ENCODE measurements at places on chromosomes 13 and 19.
A peak's percentile ranks its signal among the peaks of the same experiment; 100 is the strongest.

DNA sequence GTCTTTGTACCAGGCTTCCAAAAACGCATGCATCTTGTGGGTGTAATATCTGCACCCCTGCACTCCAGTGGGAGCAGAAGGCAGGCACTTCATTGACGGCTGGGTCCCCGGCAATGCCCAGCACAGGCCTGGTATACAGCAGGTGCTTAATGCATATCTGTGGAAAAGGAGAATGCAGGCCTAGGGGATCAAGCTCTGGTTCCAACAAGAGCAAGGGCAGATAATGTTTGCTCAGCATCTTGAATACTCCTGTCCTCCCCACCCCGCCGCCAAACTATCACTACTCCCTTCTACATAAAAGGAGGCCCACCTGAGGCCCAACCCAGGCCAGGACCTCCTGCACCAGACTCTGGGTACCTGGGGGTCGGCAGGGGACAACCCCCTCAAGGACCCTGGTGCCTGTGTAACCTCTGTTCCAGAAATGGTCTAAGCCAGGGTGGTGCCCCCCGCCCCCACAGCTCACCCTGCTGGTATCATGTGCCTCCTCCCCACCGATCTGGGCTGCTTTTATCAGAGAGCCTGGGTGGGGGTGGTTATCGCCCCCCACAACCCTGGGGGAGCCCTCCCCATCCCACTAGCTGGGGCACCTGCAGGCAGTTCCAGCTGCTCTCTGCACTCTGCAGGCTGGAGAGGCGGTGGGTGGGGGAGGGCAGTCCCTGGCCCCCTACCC, 4.8 kb downstream of the KLF16 start:
- no peak for DNase-seq

- DNase-seq: peak; percentile 38
Observed at GRCh38 chr13:42707048-42707447, 74.3 kb upstream of the FAM216B start.

DNA sequence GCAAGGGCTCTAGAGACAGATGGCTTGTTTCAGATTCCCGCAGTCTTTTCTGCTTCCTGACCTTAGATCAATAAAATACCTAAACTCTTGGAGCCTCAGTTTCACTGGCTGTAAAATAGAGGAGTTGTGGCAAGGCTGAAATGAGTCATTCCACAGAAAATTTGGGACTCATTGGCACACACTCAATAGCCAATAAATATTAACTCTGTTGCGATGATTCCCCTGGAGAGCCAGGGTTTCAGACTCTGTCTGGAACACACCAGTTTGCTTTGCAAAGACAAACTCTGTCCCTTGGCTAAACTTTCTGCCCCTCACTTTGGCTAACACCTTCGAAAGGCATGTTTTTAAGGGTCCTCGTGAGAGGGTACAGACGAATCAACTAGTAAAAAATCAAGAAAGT, 18.1 kb upstream of the UBE2L5 start:
- DNase-seq: no peak

DNA sequence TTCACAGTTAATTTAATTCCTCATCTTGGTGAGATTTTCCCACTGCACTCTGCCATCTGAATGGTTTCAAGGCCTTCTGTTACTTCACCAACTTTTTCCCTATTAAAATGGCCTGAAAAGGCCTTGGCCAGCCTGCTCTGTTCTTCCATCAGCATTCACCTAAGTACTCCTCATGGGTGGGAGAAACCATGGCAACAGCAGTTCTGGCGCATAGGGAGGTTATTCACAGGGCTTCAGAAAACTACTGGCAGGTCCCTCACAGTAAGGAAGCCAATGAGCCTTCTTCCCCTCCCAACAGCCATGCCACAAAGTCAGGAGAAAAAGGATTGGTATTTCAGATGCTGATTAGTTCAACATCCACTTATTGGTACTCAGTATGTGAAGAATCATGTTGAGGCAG, 17.2 kb upstream of the GJB2 start:
- DNase-seq: no peak

DNA sequence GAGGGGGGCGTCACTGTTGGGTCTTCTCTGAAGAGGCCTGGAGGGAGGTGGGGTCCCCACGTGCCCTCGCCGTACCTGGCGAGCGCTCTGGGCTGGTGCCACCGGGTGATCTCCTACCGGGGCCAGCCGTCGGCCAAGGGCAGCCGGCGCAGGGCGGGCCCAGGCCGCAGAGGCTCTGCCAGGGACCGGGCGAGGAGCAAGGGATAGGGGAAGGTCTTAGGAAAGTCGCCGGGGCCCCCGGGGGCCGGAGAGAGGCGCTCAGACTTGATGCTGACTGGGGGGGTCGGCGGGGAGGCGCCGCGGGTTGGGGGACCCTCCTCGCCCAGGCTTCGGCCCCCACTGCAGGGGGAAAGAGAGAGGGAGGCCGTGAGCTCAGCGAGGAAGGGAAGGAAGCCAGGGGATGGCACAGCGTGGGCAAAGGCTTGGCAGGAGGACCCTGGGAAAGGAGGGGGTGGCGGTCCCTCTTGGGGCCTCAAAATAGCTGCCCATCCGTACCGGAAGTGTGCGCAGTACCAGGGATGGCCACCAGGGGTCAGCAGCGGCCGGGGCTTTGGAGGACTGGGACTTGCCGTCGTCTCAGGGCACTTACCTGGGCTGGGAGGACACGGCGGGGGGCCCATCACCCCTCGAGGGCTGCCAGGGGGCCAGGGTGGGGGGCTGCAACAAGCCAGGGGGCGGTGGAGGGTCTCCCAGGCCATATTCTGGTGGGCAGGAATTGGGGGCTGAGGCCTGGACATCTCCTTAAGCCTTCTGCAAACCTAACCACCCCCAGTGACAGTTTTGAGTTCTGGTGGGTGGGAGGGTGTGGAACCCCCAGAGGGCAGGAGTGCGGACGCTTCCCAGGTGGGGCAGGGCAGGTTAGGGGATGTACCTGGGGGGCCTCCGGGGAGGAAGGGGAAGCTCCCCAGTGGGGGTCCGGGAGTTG, 7.7 kb upstream of the TMEM161A start:
- DNase-seq: peak; percentile 41

DNA sequence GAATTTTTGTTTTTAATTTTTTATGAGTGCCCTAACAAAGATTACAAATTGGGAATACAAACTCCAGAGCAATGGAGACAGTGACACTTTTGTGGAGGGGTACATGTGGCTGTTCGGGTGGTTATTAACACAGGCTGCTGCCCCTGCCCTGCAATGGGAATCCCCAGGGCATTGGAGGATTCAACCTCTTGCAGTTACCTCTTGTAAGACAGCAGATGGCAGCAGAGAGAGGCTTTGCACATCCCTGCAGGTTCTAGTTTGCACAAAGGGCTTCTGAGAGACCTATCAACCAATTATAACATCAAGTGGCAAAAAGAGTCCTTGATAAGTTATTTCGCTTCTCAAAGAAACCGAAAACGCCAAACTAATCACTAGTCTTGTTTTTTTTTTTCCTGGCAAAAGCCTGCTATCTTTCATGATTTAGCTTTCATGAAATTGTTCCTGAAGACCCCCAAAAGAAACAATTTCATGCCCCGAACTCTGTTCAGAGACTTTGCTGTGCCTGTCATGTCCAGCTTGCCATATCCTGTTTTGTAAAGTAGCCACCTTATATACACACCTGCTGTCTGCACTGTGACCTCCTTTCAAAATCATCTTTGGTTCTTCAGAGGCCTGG, 10.4 kb downstream of the GJB2 start:
- peak; percentile 59 for DNase-seq

- DNase-seq: no peak
Observed at GRCh38 chr13:73173279-73173811, 114.5 kb downstream of the KLF5 start.

DNA sequence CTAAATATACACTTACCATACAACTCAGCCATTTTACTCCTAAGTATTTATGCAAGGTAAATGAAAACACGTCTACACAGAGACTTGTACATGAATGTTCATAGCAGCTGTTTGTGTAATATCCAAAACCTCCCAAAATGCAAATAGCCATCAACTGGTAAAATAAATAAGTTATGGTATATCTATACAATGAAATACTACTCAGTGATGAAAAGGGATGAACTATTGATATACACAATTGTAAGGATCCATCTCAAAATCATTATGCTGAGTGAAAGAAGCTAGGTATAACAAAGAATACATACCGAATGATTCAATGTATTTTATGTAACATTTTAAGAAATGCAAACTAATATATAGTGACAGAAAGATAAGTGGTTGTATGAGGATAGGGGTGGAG, 149.8 kb upstream of the TNFSF11 start:
- DNase-seq: no peak

GRCh38 chr13:27496536-27497273, 46.3 kb upstream of the MTIF3 start:
- no peak for DNase-seq

DNA sequence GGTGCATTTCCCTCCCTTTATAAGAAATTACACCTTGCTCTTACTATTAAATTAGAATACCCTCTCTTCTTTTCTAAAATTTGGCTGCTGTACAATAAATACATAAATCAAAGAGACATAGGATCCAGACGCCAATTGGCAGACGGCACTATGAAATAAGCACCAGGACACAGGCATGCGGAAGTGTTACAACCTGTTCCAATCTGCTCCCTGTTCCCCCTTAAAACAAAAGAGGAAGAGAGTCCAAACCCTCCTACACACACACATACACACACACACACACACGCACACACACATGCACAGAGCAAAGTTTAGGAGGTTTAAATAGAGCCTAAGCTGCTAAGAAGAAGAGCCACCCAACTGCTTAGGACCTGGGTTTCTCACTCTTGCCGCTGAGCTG, 75.6 kb upstream of the ZNF507 start:
- no peak for DNase-seq

DNA sequence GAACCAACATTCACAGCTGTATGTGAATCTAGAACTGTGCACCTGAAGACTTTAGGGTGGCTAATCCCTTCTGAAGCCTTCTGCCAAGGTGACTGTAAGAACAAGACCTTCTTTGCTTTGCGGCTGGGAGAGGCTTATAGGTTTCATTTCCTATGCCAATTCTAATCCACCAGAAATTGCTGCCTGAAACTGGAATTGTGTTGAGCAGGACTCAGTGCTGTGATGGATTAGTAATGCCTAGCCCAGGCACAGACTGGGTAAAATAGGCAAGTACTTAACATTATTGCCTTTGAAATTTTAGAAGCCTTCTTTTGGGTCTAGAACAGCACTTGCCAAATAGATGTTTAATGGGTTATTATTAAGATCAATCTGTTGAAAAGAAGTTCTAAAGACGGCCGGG, 11.5 kb downstream of the SLC25A23 start:
- no peak for DNase-seq

GRCh38 chr13:74158571-74159352, 24.6 kb upstream of the KLF12 start:
- DNase-seq: no peak

GRCh38 chr13:43994999-43995859, 115.5 kb downstream of the LACC1 start:
- DNase-seq: no peak

DNA sequence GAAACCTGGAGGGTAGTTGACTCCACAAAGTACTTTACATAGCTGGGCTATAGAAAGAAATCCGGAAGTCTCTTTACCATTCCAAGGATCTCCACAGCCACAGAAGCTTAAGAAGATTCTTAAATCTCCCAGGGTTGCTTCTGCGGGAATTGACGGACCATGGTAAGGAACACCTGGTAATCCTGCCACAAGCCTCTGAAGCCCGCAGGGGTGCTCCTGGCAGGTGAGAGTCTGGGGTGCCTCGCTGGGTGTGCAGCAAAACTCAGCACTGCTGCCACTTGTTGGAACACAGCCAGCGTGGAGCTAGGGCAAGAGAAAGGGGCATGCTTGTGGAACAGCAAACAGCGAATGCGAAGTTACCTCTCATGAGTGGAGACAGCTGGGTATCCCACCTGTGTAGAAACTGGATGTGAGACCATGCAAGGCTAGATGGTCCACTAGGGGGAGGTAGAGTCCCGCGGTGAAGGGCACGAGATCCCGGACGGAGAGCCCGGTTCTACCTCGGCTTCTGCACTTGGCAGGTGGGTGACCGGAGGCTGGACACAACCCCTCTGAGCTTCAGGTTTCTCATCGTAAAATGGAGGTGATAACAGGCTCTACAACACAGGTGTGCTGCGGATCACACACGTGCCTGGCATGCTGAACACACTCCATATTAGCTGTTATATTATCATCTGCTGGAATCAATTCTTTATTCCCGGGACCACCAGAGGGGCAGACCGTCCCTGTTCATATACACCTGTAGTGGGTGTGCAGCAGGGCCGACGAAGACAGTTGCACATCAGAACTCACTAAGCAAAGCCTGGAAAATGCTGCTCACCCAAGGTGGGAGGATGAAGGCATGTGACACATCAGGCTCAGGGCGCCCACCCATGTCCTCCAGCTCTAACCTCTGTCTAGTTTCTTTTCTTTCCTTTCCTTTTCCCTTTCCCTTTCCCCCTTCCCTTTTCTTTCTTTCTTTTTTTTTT, 24.1 kb upstream of the UBAC2 start:
- DNase-seq: peak; percentile 14

DNA sequence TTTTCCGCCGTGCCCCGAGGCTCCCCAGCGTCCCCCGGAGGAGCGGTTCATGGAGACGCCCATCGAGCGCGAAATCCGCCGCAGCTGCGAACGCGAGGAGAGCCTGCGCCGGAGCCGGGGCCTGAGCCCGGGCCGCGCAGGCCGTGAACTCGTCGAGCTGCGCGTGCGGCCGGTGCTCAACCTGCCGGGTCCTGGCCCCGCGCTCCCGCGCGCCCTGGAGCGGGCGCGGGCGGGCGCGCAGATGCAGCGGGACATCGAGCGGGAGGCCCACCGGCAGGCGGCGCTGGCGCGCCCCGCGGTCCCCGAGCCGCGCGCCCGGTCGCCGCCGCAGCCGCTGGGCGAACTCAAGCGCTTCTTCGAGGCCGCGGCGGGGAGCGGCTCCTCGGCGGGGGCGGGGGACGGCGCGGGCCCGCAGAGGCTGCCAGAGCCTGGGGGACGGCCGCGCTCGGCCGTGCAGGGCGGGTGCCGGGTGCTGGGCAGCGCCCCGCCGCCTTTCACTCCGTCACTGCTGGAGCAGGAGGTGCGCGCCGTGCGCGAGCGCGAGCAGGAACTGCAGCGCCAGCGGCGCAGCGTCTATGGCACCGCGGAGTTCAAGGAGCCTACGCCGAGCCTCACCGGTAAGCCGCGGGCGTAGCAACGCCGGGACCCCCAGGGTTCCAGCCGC, 807 bp downstream of the MISP3 start:
- peak; percentile 79 for DNase-seq

DNA sequence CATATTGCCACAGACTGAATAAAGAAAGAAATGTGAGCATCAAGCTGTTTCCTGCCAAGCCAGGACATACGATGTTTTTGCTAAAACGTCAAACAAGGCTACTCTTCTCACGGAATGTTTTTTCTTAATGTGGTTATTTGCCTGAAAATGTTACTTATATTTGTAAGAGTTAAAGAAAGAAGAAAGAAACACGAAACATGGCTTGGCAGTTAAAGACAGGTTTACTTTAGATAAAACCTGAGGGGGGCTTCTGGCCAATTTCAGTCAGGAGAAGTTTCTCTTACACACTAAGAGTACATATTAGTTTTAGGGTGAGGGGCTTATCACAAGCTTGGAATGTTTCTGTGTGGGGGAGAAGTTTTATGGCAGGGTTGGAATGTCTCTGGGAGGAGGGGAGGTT, 4.4 kb upstream of the OR10H4 start:
- no peak for DNase-seq

DNA sequence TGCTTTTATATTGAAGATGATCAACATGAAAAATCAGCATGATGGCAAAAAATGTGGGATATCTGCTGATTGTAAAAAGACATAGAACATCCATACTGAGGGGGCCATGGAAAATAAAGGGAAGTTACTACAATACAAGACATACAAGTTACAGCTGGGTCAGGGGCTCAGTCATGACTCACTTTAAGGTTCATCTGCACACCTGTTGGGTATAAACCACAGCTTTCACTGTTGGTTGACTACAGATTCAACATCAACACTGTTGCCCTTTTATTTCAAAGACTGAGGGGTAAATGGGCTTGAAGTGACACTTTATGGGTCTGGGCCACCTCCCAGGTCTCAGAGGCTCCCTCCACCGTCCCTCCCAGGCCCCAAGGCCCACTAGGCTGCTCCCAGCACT, 98.1 kb upstream of the IRS2 start:
- no peak for DNase-seq

Measured in fibroblast of gingiva (primary cell).